ENCODE measurements at places on chromosomes 6 and 20. TPM values are rescaled to one million over a fixed set of nuclear protein-coding genes. Genes with fewer than 3 reads are reported as not detected.

POU3F2 gene
- total RNA-seq, result not detected

DNA sequence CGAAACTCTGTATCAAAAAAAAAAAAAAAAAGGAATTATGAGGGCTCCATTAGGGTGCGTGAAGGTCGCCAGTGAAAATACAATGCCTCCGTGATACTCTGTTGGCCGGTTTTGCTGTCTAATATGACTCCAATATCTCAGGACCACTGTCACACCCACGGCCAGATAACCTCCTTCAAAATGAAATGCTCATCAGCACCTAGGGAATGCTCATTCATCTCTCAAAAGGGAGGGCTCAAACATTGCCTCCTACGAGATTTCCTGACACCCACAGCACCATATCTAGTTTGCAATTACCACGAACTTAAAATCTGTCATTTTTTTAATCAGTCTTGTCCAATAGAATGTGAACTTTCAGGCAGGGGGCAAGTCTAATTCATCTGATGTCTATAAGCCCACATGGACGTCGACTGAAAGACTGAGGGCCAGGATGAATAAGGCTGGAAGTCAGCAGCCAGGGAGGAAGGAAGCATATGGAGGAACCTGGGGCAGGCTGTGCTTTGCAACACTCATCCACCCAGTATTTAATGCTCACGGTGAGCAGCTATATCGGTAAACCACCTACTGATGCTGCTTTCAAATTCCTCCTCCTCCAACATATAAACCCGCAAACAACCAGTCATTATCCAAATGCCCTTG lies 42.8 kb downstream of the MAP3K5 start:
- DNase-seq, result no peak

UBE2C gene
- total RNA-seq, result 28.8 TPM

HIVEP2 gene
- 16.4 TPM for total RNA-seq

DNA sequence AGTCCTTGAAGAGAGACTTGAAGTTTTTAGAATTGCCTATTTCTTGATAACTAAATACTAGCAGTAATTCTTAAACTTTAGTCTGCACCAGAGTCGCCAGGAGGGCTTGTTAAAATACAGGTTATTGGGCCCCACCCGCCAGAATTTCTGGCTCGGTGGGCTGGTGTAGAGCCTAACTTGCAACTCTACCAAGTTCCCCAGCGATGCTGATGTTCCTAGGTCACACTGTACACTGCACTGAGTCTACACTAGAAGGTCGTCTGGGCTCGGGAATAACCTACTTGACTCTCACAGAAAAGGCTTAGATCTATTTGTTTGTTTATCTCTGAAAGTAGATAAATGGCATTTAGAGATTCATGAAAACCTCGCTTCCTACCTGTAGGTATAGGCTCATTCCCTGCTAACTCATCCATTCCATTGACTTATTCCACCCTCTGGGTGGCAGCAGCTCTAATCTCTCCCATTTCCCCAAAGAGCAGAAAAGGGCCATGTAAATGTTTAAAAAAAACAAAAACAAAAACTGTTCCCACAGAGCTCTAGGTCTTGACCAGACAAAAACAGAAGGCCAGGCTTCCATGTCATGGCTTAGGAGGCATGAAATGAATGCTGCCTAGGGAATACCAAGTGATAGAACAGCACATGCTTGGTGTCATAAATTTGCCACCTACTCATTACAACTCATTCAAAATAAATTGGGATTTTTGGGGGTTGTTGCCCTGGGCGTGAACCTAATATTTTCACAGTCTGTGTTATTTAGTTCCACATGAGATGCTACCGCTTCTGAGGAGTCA lies 292.1 kb downstream of the ADGB start:
- no peak for DNase-seq

GRCh38 chr20:2873747-2874041 lies 413 bp downstream of the PTPRA start:
- DNase-seq, result no peak

GRCh38 chr6:151400473-151400872 lies 9.1 kb upstream of the ZBTB2 start:
- no peak for DNase-seq

FIG4 gene
- total RNA-seq, result 18.9 TPM

GRCh38 chr6:133894795-133895358 lies 6.0 kb downstream of the TCF21 start:
- DNase-seq, result no peak

DNA sequence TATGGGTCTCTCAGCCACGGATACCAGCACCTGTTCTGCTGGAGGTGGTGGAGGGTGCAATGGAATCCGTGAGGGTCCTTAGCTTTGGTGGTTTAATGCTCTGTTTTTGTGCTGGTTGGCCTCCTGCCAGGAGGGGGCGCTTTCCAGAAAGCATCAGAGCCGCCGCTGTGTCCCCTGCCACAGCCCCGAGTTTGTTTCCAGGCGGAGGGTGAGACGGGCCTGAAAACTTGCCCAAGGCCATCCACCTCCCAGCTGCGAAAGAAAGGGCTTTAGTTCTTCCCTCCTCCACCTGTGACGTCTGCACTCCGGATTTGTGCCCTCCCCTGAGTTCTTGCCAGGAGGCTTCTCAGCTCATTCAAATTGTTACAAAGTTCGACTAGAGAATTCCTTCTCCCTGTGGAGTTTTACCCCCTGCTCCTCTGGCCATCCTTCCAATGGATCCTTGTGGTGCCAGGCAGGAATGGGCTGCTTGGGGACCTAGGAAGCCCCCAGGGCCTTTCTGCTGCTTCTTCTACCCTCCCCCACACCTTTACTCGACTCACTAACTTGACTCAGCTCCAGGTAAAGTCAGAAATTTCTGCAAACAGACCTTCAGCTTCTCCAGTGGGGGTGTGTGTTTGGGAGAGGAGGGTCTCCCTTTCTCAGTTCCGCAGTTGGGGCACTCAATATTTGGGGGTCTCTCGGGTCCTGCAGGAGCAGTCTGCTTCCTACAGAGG lies 873.7 kb downstream of the KIF16B start:
- no peak for DNase-seq

REV3L gene
- 30.5 TPM for total RNA-seq

GRCh38 chr6:164195942-164196281 lies 781.4 kb downstream of the QKI start:
- no peak for DNase-seq

GRCh38 chr6:39402239-39402751 lies 79.8 kb upstream of the KCNK16 start:
- DNase-seq, result no peak

NRN1 gene
- total RNA-seq, result 34.5 TPM

GRCh38 chr6:80363501-80364122 lies 257.1 kb downstream of the BCKDHB start:
- no peak for DNase-seq

GRCh38 chr6:118353564-118353963 lies 194.5 kb upstream of the PLN start:
- no peak for DNase-seq

TBX18 gene
- 3.7 TPM for total RNA-seq

DNA sequence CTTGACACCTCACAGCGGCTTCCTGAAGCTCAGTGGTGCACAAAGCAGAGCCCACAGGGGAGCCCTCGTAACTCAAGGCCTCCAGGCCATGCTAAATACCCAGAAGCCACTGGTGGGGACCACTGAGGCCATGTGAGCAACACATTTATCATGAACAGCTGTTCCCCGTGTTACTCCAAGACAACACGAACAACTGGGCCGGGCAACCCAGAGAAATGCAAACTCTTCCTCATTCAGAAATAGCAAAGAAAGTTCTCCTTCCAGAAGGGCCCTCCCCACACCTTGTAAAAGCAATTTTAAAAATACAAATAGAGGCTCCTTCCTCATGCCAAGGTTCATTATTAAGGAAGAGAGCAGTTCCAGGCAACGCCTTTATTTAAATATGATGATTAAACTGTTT lies 36.3 kb upstream of the SLCO4A1 start:
- DNase-seq, result no peak

DNA sequence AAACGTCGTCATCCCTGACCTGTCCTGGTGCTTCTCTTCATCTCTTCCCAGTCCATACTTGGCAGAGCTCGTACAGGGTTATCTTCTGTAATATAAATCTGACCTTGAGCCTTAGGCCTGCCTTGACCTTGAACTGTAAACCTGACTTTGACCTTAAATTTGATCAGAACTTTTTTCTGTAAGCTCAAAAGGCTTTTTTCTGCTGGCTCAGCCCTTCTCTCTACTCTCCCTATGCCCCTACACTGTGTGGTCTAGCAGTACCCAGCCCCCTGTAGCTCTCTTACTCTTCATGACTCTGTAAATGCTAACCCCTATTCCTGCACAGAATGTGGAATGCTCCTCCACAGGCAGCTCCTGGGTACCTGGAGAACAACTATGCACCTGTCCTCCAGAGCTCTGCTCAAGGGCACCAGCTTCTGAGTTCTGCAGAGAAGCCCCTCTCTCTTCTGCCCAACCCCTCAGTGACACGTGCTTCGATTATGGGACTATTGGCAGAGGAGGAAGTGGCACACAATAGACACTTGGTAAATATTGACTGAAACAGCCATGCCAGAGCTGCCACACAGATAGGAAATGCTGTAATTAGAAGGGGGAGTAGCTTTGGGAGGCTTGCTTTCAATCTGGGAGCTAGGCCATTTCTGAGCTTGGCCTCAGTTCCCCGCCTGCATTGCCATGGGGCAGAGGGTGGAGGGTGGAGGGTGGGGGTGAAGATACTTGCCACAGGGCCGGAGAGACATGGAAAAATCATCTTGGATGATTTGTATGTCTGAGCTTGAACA lies 15.4 kb downstream of the SNPH start:
- no peak for DNase-seq

DNA sequence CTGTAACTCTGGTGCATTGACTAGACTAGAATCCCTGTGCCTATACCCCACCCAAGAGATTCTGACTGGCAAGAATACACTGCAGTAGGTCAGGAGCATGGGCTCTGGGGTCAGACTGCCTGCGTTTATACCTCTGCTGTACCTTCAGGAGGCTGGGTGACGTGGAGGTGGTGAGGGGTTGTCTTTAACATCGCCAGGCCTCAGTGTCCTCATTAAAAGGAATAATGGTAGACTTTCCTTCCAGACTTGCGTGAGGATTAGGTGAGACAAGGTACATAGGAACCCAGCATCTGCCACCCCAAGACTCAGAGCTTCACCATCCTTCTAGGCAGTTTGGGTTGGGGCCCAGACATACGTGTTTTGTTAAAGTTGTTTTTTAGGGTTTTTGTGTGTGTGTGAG lies 44.3 kb downstream of the TM9SF4 start:
- no peak for DNase-seq

DNA sequence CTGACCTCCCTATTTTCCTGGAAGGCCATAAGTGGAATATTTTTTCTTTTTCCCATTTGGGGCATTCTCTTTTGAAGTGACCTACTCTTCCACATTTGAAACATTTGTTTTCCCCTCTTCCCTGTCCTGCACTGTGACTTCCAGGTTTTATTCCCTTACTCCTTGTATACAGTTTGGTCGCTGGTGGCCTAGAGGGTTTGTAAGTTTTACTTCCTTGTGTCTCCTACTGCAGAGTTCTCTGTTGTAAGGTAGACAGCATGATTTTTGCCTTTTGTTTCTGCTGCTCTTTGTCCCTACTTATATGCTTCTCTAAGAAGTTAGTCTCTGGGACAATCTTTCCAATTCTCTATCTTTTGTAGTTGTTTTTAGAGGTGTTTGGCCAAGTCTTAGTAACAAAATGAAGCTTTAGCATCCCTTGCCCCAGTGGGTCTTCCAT lies 7.4 kb upstream of the ZNFX1 start:
- no peak for DNase-seq

DNA sequence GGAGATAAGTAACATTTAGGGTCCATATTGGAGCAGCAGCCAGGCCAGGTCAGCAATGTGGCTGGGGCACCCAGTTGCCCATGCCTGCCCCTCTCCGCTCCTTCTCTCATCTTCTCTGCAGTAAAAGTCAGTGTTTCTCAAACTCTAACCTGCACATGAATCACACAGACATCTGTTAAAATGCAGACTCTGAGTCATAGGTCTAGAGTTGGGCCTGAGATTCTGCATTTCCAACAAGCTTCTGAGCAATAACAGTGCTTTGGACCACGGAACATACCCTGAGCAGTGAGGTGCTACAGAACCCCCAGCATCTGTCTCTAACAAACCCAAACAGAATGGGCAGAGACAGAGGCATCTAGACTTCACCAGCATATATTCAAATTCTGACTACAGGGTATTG lies 10.1 kb downstream of the PHF10 start:
- no peak for DNase-seq

DNA sequence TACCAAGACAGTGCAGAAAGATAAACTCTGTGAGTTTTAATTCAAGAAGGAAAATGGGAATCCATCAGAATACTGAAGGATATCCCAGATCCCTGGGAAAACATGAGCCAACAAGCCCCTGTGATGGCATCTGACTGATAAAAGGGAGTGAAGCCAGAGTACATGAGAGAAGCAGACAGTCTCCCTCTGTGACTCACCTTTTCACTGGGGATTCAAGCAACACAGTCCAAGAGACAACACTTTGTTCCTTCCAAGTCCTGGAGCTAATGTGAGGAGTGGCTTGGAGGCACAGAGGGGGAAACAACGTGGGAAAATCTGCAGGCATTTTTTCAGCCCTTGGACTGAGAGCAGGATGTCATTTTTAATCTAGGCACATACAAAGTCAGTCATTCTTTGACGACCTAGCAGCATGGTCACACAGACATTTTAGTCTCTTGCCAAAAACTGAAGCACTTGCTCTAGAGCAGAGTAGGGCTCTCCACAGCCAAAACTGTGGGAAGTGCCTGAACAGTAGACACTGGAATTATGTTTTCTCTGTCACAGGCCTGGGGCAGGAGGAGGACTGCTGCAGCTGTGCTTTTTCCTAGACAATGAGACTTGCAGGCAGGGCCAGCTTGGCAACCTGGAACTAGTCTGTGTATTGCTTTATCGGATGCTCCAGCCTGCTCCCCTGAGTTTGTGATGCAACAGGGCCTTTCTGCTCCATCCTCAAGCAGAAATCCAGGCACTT lies 465.0 kb upstream of the GJE1 start:
- no peak for DNase-seq

DNA sequence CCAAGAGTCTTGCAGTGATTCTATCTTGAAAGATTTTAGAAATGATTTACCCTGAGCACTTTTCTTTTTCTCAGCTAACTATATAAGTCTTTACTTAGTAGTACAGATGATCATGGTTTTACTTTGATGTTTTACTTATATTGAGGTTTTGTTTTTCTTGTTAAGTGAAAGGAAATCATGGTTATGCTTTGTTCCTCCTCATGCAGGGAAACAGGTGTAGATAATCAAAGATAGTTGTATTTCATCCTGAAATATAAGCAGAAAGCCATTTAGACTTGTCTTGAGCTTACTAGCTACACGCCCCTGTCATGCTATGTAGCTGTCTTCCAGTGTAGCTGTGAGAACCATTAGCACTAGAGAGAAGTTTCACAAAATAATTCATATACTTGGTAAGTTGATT lies 113.9 kb downstream of the HIVEP1 start:
- no peak for DNase-seq

POM121L2 gene
- not detected for total RNA-seq

SLC22A2 gene
- not detected for total RNA-seq
